Iris pigment epithelial cell (primary cell): ENCODE measurements at places on chromosomes 2 and 18.
A peak's percentile ranks its signal among the peaks of the same experiment; 100 is the strongest.

DNA sequence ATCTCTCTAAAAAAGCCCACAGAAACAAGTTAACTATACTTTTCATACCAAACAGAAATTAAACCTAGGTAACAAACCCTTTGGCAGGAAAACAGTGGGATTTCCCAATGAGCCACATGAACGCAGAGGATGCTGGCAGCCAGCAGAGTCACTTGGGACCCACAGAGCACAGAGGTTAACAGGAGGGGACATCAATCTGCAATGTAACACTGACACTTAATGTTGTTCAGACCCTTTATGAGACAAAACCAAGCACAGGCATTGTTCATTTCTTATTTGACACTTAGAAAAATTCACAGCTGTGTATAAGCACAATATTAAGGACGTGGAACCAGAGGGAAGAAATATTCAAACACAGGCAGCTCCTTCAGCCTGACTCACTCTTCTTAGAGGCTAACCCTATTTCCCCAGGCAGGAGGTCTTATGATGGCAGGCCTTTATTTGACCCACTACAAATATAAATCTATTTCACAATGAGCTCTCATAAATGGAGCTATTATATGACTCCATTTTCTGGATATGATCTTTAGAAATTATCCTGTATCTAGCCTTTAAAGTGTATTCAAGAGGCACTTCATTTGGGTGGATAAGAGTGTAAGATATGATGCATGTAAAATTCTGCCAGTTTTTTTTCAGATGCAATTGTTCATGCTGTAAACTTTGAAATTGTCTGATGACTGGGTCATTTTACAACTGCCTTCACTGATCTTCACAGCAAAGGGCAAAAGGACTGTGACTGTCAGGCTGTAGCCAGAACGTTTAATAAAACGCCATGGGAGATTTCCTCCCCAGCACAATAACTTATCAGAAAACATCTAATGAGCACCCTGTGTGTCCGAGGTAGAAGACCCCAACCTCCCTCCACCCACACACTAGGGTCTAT is 132.8 kb upstream of the SATB2 start:
- no peak for DNase-seq

DNA sequence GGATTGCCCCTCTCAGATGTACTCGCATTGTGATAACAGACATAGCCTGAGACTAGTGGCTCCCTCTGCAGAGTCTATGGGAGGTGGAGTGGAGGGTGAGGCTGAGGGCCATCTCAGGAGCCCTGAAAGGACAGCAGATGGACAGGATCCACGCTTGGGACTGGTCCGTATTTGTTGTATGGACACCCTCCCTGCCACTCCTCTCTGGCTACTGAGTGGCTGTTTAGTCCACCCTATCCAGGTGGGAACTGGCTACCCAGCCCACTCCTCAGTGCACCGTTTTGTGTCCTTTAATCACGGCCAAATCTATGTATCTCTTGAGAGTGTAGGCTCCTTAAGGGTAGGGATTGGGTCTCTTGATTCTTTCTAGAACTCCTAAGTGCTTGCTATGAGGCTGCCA is 4.5 kb upstream of the GLI2 start:
- no peak for DNase-seq

DNA sequence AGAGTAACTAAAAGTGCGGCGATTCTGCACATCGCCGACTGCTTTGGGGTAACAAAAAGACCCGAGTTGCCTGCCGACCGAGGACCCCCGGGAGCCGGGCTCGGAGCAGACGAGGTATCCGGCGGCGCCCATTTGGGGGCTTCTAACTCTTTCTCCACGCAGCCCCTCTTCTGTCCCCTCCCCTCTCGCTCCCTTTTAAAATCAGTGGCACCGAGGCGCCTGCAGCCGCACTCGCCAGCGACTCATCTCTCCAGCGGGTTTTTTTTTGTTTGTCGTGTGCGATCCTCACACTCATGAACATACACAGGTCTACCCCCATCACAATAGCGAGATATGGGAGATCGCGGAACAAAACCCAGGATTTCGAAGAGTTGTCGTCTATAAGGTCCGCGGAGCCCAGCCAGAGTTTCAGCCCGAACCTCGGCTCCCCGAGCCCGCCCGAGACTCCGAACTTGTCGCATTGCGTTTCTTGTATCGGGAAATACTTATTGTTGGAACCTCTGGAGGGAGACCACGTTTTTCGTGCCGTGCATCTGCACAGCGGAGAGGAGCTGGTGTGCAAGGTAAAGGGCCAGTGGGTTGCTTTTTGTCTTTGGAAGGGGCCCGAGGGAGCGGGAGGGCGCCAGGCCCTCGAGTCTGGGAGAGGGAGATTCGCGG is 1.4 kb downstream of the TRIB2 start:
- DNase-seq = peak; percentile 37

DNA sequence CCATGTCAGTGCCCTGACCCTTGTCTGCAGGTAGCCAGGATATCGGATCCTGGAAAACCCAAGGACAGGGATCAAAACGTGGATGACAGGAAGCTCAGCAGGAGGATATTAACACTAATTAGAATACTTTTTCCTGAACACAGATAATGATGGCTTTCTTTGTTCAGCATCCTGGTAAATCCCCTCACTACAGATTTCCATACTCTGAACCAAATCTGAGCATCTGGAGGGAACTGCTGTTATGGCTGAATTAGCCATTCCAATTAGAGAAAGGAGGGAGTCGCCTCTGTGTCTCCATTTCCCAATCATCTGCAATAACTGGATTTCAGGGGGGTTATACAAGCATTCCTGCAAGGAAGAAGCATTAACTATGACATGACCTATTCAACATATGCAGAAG is 24.4 kb downstream of the CXCR4 start:
- no peak for DNase-seq

DNA sequence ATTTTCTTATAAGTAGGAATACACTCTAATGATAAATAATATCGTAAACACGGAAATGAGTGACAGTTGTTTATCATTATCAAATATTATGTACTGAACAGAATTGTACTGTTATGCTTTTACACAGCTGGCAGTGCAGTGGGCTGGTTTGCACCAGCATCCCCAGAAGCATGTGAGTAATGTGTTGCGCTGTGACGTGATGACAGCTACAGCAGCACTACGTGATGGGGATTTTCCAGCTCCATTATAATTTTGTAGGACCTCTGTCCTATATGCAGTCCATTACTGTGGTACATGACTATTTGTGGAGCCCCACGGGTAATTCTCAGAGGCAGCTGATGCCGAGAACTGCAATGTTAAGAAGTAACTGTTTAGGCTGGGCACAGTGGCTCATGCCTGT is 77.3 kb upstream of the ATG16L1 start:
- no peak for DNase-seq

- no peak for DNase-seq
These were observed 197.1 kb downstream of the TCF4 start for GRCh38 chr18:55390898-55391297.

DNA sequence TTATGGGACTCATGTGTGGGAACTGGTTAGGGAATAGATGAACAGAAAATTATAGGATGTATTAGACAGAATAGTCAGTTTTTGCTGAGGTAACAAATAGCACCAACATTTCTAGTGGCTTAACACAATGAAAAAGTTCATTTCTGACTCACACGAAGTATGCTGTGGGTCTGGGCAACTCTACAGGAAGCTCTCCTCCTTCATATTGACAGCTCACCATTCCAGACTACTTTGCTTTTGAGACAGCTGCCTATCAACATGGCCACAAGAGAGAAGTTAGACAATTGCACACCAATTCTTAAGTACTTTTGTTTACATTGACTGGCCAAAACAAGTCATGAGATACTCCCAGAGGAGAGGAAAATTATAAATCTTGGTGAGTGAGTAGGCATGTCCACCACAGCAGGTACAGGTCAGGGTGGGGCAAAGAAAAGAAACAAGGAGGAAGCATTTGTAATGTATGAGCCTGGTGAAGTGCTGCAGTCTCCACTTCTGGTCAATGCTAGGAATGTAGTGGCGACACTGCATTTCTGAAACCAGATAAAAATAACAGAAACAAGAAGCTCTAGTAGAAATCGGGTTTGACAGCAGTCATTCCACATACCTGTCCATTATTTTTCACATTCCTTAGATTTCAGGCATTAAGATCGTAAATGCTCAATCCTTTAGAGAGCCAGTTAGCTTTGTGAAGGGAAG is 141.6 kb downstream of the ICOS start:
- no peak for DNase-seq

DNA sequence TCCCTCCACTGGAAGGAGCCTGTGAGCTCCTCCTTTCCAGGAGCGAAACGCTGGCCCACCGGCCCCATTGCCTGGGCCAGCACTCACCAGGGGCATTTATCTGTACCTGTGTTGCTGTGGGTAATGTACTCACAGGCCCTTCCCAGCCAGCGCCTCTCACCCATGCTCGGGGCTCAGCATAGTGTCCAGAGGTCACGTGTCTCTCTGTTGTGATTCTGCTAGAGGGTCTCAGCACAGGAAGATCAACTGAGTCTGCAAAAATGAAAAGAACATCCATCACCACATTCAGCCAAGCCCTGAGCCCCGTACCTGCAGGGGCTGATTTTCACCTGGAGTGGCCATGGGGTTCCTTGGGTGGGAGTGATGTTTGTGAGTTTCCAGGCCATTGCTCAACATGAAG is 103.1 kb upstream of the TPO start:
- no peak for DNase-seq

DNA sequence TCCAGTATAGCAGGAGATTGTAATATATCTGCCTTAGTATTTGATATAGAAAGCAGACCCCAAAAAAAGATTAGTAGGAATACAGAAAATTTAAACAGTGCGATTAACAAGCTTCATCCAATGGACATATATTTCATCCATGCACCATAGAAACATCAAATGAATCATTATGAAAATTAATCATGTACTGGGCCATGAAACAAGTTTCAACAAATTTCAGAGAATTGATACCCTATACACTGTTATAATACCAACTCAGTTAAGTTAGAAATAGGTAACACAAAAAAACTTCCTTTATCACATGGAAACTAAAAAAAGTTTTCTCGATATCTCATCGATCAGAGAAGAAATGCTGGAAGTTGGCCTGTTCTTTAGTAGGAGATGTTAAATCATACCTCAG is 192.1 kb upstream of the STON1 start:
- no peak for DNase-seq

DNA sequence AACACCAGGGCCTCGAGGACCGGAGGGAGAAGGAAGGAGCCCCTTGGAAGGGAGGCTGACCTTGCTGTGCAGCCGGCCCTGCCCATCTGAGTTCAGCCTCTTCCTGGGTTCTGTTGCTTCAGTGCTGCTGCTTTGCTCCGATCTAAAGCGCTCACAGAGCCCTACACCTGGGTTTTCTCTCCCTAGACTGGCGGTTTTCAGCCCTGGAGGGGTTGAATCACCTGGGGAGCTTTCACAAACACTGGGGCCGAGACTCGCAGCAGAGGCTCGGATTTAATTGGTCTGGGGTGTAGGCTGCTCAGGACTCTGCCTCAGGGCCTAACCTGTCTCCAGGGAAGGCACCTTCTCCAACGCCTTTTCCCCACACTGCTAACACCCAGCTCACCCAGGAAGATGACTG is 40.9 kb upstream of the SMAD7 start:
- DNase-seq = no peak

GRCh38 chr18:27184115-27185024 is 738 bp downstream of the CHST9 start:
- DNase-seq = no peak

- no peak for DNase-seq
These were observed 21.2 kb upstream of the TET3 start for GRCh38 chr2:73963385-73964120.

GRCh38 chr2:226031647-226032501 is 632.4 kb downstream of the NYAP2 start:
- DNase-seq = peak; percentile 20

DNA sequence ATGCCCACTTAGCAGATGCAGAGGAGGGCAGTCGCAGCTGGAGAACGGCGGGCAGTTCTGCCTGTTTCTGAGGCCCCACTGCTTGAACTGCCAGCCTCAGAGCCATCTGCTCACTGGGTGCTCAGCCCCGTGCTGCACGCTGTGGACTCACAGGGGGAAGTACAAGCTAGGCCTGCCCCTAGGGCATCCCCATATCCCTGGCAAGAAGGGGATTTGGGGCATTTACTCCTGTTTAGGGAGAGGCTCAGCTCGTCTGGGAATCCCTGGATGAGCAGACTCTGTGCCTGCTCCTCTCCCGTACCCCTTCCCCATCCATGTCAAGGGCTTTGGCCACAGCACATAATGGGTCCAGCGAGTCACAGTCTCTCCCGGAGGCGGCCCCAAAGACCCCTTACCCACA is 169.8 kb upstream of the PKDCC start:
- no peak for DNase-seq

DNA sequence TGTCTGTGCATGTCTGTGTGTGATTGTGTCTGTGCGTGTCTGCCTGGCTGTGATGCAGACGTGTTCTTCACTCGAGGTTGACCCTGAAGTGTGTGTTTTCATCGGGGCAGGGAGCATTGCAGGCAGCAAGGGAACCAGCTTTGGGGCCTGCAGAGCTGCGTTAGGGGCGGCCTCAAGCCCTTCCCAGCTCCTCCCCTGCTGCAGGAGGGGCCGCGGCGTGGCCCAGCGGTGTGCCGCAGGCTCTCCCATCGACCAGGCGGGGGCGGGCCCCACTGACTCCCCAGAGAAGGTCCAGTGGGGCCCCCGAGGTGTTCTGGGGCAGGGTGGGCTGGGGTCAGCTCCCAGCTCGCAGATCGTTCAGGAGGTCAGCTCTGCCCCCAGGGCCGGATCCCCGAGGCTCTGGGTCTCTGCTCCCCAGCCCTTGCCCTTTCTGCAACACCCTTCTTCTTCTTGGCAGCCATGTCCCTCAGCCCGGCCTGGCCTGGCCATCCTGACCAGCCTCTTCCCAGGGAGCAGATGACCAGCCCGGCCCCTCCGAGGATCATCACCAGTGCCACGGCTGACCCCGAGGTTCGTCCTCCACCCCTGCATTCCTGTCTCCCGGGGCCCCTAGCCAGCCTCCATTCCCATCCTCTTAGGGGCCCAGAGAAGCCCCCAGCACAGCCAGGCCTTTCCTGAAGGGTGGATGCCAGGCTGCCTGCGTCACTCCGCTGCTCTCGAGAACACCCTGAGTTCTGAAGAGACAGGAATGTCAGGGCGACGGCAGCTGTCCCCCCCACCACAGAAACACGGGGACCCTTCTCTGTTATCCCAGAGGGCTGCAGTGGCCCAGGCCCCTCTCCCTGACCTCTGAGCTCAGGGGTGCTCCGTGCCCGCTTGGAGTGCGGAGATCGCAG is 11.1 kb upstream of the KLHL30 start:
- DNase-seq = peak; percentile 64
